Stimulated activated CD4-positive, alpha-beta T cell treated with anti-CD3 and anti-CD28 coated beads, Interleukin-1b, Interleukin-23, amount 100 ng/mL, for 1 hour (primary cell): ENCODE measurements at places on chromosomes 5 and 9.

- DNase-seq, result no peak
Observed at GRCh38 chr5:125331987-125332598, 585.7 kb upstream of the ZNF608 start.

- DNase-seq, result no peak
Observed at GRCh38 chr5:132057498-132058255, 2.8 kb upstream of the IL3 start.

DNA sequence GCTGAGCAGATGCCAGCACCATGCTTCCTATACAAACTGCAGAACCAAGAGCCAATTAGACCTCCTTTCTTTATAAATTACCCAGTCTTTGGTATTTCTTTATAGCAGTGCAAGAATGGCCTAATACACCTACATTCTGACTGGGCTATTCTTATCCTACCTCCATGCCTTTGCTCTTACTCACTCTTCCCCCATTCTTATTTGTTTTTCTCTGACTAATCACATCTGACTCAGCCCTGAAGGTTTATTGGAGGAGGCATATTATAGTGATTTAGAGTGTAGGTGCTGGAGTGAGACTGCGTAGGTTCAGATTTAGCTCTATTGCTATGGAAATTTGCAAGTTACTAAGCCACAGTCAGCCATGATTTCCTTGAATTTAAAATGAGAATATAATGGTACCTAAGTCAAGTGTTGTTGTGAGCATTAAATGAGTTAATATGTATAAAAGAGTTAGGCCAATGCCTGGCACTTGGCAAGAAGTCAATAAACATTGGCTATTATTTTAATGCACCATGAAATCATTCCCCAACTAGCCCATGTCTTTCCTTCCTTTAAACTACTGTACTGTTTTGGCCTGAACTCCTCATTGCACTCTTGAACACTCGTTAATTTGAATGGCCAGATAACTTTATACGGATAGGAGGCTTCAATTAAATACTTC, 531.2 kb upstream of the ZNF608 start:
- DNase-seq, result no peak

DNA sequence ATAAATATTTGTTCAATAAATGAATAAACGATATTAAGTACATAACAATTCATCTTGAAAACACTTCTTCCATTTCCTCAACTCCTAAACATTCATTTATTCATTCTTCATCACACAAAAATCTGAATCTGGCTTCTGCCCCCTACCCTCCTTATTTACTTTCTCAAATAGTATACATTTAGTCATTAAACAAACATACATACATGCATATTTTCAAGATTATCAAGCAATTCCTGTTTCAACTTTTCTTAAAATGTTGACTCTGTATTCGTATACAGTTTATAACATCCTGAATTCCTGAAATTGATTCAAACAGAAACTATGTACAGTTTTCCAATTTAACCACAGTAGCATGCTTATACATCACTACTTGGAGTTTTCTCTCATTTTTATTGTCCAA, 129.0 kb downstream of the MUSK start:
- no peak for DNase-seq

DNA sequence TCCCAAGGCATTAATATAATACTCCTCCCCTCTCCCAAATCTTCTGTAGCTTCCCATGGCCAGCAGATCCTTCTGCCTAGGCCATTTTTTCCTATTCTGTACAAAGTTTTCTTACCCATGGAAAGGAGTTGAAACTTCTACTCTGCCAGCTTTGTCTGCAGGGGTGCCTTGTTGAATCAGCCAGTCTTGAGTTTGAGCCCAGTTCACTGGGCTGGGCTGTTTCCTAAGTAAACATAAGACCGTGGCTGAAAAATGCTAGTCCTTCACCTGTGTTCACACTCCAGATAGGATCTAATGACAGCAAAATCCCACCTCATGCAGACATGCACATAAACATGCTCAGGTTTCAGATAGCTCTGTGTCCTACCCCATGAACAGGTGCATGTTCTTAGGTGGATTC, 10.4 kb downstream of the TEX48 start:
- DNase-seq, result no peak

DNA sequence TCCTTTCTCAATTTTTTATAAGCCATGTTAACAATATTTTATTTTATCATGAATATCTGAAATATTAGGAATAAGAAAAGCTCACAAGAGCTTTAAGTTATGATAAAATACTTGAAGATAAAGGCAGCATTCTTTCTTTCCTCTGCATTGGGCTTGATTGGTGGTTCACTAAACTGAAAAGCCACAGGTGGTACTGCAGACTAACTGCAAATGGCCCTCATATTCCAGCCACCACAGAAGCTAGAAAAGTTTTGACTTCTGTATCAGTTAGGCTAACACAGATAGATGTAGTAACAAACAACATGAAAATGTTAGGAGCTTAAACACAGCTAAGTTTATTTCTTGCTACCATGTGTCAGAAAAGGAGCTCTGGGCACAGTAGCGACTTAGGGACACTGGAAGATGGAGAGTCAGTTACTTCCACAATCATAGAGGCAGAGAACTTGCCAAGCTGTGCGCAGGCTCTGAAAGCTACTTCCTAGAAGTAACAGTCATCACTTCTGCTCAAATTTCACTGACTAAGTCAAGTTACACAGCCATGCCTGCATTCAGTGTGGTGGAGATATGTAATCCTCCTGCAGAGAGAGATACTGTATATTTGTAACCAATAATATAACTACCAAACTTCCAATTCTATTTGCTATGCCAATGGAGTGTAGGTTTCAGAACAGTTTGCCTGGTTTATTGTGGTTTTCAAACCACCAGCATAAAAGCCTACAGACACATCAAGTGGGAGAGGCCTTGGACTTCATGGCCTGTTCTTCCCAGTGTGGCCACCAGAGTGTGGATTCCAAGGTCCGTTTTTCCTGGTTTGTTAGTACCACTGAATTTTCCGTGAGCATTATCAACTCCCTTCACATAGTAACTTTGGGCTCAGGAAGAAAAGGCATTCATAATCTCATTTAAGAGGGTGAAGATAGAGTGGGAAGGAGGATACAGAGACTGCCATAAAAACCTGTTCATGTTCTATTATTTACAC, 268.3 kb downstream of the PJA2 start:
- no peak for DNase-seq

DNA sequence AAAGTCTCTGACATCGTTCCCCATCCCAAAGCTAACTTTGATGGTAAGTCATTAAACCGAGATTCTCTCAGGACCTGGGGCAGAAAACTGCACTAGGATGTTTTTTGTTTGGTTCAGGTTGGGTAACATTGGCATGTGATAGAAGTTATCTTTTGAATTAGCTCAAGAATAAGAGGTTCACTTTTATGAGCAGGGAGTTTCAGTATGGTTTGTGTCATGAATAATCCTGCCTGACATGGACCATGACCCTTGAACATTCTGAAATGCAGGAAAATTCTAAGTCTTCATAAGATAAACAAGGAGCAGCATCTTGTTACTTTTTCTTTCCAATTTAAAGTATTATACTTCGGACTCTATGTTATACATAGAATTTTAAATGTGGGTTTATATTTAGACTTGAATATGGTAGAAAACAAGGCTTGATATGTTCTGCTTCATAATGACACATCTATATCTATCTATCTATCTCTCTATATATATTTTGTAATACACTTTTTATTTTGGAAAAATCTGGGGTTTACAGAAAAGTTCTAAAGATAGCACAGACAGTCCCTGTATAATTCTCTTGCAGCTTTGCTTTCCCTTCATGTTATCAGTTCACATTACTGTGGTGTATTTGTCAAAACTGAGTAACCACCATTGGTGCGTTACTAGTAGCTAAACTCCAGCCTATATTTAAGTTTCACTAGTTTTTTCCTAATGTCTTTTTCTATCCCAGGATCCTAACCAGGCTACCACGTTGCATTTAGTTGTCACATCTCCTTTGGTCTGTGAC, 102.7 kb upstream of the TAF11L2 start:
- DNase-seq, result no peak

DNA sequence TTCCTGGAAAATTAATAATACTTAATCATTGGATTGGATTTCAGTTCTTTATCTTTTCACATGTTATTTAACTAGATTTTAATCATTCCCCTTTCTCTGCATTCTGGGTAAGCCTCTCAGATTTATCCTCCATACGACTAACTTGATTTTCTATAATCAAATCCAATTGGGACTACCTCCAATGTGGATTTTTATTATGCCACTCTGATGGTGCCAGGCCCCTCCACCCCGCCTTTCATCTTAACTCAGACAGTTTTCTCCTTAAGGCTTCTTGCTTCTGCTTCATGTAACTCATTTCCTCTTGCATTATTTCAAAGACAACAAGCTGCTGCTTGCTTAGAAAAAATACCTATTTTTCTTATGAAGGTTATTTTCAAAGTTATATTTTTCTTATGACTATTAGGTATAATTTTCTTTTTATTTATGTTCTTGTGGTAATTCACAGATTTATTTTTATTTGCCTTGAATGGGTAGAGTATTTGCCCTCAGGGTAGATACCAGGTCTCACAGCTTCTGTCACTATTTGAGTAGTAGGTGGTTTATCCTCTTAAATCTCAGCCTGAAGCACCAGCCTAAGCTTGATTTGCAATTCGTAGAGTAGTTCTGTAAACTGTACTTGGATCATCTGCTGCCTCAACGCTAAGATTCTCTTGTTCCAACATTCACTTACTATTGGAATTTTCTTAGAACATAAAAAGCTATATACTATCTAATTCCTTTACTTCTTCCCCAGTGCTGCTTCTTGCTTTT, 659.0 kb upstream of the ARRDC3 start:
- no peak for DNase-seq

DNA sequence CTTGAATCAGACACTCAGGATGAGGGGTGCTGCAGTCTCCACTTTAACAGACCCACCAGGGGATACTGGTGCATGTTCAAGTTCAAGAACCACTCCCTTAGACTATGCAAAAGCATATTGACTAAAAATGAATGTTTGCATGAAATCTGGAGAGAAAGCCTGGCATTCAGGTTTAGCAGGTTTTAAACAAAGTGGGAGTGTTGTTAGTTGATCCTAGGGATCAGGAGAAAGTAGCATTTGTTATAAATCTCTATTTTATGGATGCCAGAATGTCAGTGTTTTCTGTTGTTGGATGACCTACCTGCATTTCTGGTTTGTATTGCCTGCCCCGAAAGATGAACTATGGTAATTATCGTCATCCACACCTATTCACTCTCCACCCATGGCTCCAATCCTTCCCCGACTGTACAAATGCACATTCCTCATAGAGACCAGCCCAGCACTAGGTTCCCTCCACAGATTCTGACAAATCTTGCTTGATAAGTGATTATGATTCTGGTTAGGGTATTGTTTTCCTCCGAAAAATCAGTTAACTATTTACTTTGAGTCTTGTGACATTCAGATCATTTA, 17.2 kb downstream of the TMEM252 start:
- no peak for DNase-seq

- DNase-seq, result no peak
Observed at GRCh38 chr5:180466316-180466715, 27.9 kb upstream of the CNOT6 start.

DNA sequence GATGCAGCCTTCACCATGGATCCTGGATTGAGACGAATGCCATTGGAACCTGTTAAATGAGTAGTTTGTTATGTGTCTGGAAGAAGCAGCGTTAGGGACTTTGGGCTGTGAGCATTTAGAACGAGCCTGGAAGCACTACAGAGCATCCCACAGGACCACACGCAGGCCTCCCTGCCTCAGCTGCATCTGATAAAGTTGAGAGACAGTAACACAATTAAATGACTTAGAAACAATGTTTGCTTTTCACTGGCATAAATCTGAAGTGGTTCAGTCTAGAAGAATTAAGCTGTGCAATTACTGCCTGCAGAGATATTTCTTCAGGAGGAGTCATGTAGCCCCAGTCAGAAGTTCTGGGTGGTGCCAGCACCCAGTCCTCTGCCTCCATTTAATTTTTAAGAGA, 9.8 kb upstream of the TLX3 start:
- DNase-seq, result no peak

- DNase-seq, result no peak
Observed at GRCh38 chr5:157729858-157730257, 1.4 kb upstream of the THG1L start.

- no peak for DNase-seq
Observed at GRCh38 chr5:65086234-65086890, 317.6 kb downstream of the CWC27 start.

- no peak for DNase-seq
Observed at GRCh38 chr5:139038613-139039305, 159.4 kb downstream of the SIL1 start.

- DNase-seq, result no peak
Observed at GRCh38 chr9:36214571-36214970, 23.9 kb downstream of the CLTA start.

GRCh38 chr5:35881758-35882157, 25.1 kb downstream of the IL7R start:
- DNase-seq, result no peak

GRCh38 chr5:94423411-94423810, 195.0 kb downstream of the KIAA0825 start:
- DNase-seq, result no peak

DNA sequence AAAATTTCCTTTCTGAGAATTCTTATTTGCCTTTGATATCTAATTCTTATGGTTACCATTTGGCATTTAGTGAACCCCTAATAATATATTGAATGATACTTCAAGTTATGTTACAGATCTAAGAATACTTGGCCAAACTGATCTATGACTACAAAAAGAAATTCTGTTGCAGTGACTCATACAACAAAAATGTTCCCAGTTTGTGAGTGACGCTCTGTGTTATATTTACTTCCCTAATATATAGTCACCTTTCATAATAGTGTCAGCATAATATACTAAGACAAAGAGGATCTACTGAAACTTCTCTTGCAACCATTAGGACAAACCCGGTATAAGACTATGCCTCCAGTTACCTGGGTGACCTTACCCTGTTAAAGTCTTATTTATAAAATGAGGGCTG, 216.9 kb upstream of the TLX3 start:
- no peak for DNase-seq

- DNase-seq, result no peak
Observed at GRCh38 chr5:107517185-107518033, 153.3 kb downstream of the EFNA5 start.

DNA sequence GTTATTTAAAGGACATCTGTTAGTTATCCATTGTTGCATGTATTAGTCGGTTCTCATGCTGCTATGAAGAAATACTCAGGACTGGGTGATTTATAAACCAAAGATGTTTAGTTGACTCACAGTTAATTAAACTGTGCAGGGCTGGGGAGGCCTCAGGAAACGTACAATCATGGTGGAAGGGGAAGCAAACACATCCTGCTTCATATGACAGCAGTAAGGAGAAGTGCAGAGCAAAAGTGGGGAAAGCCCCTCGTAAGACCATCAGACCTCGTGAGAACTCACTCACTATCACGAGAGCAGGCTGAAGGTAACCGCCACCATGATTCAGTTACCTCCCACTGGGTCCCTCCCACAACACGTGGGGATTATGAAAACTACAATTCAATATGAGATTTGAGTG, 2064.1 kb downstream of the MAT2B start:
- DNase-seq, result no peak

DNA sequence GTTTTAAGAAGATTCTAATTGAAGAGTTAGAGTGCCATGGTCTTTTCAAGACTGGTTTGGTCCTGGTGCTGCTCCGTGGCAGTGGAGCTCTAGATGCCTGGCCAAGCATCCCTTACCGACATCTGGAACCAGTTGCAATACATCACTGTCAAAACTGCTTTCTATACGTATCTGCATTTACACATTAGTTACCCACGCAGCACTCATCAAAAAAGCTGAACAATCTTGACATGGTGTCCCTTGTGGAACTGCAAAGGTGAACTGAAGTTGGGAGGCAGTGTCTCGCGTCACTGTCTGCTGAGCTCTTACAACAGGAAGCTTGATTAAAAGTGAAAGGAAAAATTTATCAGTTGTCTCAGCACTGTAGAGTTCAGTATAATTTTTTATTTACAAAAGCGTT, 82.6 kb downstream of the PBX3 start:
- DNase-seq, result no peak

- no peak for DNase-seq
Observed at GRCh38 chr5:36066540-36067210, at the start of gene UGT3A2. TSS of gene UGT3A2 (minus strand) at chr5:36066882. CDS start at chr5:36066789, 93 bp downstream.
